ENCODE measurements at places on chromosomes 4 and X.

GRCh38 chr4:48699475-48699874 lies 80.6 kb downstream of the FRYL start:
- DNase-seq, result no peak

GRCh38 chr4:11805842-11806241 lies 377.1 kb upstream of the HS3ST1 start:
- no peak for DNase-seq

DNA sequence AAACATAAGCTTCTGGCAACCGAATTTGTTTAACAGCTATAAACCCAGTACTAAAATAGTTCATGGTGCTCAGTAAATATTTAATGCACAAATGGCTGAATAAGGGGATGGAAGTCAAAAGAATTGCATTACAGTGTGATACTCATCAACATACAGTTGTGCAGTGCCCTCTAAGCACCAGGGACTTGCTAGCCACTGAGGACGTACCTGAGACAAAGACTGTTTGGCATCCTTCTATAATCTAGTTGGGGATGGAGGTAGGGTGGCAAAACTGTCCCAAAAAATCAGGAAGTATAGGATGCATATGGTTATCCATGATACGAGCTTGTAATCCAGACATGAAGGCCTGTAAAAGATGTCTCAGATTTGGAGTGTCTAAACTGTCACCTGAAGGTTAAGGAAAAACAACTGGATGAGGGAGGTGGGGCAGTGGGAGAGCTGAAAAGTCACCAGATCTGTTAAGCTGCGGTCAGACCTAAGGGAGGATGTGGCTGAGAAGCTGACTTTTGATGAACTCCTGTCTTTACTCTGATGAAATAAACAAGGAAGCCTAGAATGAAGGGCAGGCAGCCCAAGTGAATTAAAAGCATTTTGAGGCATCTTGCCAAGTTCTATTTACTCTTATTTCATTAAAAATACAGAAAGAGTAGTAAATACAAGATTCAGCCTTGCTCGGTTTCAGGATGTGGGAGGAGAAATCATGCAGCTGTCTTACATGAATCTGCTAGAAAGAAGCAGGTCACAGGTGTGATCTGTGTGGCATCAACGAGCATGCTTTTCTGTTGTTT lies 12.0 kb upstream of the CD38 start:
- DNase-seq, result no peak

- DNase-seq, result no peak
Measured at GRCh38 chrX:12617241-12617640, 174.0 kb upstream of the PRPS2 start.

DNA sequence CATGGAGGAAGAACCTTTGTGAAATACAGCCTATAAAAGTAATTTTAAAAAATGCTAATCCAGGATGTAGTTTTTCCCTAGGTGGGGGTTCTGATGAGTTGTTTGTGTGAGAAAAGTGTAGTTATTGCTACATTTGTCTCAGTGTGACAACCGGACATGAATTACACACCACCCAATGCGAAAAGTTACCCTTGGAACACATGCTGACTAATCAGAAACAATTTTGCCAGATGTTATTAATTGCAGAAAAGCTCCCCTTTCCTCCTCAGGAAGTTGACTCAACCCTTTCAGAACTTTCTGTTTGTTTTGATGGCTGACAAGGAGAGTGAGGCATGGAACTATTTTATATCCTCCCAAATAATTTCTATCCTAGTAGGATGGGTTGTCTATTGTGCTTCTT lies 38.1 kb upstream of the EDA2R start:
- DNase-seq, result no peak

DNA sequence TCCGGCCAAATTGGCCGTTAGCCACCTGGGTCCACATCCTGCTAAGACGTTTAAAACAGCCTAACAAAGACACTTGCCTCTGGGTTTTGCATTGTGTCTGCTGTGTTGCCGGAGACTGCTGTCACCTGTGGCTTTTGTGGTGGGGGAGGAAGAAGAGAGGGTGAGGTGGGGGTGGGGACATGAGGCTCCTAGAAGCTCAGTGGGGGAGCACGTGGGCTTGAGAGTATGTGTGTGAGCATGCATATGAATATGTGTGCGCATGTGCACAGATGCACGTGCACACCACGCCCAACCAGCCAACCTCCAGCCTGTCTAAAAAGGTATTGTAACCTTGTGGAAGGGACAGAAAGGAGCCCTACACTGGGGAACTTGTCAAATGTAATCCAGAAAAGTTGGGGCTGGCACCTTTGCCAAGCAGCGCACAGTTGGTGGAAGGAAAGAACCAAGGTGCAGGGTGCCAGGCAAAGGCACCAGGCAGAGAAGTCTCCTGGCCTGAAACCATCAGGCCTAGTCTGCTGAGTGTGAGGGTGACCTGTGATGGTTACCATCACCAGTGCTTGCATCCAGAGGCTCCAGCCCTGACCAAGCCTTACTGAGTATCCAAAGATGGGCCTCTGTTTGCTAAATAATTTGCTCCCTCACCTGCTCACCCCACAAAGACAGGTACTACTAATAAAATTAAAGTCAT lies 10.1 kb upstream of the SASH3 start:
- DNase-seq, result peak; percentile 60

GRCh38 chr4:22202975-22203710 lies 254.6 kb upstream of the KCNIP4 start:
- no peak for DNase-seq

DNA sequence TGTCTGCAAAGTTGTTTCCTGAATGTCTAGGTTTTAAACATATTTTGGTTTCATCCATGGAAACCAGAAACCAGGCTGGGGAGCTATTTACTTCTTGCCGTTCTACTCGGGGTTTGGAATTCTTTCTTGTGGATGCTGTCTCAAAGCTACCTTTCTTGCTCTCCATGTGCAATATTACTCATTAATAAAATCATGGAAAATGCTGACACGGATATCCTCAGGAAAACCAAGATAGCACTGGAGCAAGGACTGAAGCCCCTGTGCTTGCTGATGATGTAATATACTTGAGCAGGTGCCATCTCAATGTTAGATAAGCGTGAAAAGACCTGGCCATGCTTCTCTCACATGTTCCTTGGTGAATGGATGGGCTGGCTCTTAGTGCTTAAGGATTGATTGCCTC lies 41.5 kb upstream of the HPF1 start:
- no peak for DNase-seq

DNA sequence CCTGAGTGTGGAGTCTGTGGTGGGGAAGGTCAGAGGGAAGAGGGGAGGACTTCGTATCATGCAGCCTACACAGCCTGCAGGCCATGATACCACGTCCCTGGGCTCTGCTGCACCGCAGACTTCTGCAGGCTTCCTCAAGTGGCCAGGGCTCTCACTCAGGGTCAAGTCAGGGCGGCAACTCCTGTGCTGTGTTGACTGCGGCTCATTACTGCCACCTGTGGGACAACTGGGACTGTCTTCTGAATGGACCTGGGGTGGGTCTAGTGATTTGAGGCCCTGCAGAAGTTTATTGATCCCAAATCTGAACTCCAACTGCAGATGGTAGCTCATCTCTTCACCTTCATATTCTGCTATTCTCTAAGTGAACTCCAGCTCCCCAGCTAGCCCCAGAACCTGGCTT lies 167.1 kb downstream of the NSUN7 start:
- DNase-seq, result no peak

DNA sequence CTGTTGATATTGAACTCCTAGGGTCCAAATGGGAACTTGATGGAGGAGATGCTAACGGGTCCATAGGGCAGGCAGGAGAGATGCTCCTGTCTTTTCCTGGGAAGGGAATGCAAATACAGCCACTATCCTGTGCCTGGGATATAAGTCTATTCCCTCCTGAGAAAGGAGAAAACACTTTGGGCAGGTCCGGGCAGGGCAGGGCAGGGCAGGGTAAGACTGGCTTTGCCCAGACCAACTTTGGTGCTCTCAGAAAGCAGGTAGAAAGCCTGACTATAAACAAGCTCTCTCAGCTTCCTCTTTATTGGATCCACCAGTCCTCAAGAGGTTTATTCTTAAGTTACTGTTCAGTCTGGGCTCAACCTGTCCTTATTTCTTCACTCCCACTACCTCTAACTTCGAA lies 232.3 kb downstream of the PTTG2 start:
- no peak for DNase-seq

DNA sequence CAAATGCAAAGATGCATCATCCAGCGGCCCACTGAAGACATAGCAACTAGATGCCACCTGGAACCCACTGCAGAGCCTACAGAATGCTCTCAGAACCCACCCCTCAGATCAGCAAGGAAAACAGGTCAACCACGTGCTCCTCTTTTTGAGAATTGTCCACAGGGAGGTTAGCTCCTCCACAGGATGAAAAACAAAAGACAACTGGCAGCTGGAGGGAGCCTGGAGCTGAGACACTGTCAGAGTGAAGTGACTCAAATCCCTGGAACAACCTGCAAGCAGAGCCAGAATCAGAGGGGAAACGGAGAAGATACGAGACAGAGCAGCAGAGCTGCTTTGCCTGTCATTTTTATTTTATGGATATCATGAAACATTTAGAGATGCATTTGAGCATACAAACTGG lies 277.6 kb downstream of the GASK1B start:
- DNase-seq, result no peak

DNA sequence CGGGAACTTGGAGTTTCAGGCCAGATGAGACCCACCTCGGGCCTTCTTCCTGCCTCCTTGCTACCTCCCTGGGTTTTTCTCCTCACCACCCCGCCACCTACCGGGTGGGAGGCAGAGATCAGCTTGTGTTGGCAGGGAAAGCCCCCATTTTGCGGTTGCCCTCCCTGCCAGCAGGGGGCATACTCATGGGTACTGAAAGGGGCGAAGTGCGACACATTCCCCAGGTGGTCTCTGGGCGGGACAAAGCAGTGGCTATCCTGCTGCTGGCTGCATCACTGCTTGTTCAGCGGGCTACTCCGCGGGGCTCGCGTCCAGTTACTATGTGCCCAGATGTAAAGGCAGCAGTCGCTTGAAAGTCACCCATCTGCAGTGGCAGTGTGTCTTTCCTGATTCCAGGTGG lies 330.3 kb downstream of the PDHA2 start:
- DNase-seq, result no peak

DNA sequence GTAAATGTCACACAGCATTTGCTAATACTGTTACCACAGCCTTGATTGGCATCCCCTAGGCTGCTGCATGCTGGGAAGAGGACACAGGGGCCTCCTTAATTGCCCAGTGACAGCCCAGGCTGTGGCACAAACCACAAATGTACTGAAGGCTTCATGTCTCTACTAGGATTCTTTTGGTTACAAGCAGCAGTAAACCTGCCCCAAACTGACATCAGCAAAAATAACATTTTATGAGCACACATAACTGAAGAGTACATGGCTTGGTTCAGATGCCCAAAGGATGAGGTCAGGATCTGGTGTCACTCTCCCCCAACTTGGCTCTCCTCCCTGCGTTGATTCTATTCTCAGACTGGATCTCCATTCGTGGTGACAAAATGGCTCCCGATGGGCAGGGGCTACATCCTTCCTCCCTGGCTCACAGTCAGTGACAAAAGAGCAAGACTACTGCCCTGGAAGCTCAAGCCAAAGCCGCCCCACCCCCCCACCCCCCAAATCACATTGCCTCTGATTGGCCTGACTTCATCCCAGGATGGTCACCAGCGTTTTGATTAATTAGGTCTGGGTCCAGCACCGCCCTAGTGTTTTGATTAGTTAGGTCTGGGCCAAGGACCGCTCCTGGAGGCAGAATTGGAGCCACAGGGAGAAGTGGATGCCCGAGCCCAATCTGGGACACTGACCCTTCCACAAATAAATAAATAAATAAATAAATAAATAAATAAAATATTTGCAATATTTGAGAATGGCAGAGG lies 180.5 kb upstream of the RBPJ start:
- DNase-seq, result no peak

DNA sequence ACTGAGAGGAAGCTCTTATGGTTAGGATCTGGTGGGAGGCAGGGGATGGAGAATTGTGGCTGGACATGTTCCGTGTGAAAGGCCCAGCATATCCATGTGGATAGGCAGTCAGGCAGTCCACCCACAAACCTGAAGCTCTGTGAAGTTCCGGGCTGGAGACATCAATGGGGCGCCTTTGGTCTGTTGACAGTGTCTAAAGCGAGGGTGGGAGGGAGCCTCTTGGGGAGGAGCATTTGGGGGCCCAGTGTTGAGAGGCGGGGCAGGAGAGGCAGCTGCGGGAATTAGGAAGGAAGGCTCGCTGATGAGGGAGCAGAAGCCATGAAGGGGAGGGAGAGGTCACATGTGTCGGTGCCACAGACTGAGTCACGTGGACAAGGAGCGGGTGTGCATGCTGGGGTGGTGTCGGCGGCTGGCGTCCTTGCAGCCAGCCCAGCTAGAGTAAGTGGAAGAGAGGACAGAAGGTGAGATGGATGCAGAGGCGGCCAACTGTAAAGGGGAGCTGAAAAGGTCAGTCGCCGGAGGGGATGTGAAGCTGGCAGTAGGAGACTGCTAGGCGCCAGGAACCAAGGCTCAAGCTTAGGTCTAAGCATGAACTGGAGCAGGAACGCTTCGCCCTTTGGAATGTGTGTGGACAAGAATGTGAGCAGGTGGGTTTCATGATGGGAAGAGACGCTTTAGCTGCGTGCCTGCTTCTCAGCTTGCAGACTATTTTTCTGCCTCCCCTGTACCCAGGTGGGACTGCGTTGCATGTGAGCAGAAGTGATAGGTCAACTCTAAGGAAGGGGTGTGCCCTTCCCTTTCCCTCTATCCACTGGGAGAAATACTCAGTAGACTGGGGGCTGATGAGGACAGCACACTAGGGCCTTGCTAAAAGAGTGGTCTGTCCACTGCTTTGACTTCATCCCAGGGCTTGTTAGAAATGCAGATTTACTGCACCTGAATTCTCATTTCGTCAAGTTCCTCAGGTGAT lies 44.0 kb upstream of the TLR2 start:
- DNase-seq, result no peak

- no peak for DNase-seq
Measured at GRCh38 chr4:140497405-140497746, 717 bp downstream of the MGAT4D start.

- peak; percentile 28 for DNase-seq
Measured at GRCh38 chr4:145557720-145558119, 61.5 kb upstream of the MMAA start.
